Type B pancreatic cell (in vitro differentiated cells): ENCODE measurements at places on chromosomes 7 and 10. TPM values are rescaled to one million over a fixed set of nuclear protein-coding genes. Genes with fewer than 3 reads are reported as not detected.

Gene AUTS2
- 53.8 and 94.1 TPM in 2 replicates for total RNA-seq

Gene TMEM236
- total RNA-seq: 11.6 and 14.7 TPM in 2 replicates

Gene LRRC61
- 13.0 and 17.7 TPM in 2 replicates for total RNA-seq

DNA sequence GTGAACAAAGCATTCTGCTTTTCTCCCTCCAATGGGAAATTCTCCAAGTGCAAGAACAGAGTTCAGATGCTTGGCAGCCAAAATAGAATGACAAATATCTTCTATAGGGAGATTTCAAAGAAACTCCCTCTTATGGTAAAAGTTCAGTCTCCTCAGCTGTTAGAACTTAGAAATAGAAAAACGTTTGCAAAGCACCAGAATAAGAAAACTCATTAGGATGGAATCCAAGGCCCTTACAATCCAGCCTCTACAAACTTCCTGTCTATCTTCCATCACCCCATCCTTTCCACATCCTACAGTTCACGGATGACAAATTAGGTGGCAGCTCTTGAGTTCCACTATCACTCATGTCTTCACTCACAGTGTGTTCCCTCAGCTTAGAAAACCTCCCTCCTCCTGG lies 25.7 kb downstream of the FAM13C start:
- no peak for DNase-seq
